ENCODE measurements at places on chromosomes 12 and 14. TPM values are rescaled to one million over a fixed set of nuclear protein-coding genes. Genes with fewer than 3 reads are reported as not detected.

The CIROP gene
- polyA plus RNA-seq: not detected

The SPIC gene
- not detected for polyA plus RNA-seq

The TROAP gene
- polyA plus RNA-seq: 10.0 TPM

The SMIM41 gene
- polyA plus RNA-seq: not detected

The TAS2R8 gene
- not detected for polyA plus RNA-seq

- peak; percentile 89 for DNase-seq
Observed at GRCh38 chr14:68952531-68953195, 26.4 kb downstream of the ACTN1 start.

- no peak for DNase-seq
Observed at GRCh38 chr14:103456167-103456835, 66.3 kb downstream of the CKB start.

DNA sequence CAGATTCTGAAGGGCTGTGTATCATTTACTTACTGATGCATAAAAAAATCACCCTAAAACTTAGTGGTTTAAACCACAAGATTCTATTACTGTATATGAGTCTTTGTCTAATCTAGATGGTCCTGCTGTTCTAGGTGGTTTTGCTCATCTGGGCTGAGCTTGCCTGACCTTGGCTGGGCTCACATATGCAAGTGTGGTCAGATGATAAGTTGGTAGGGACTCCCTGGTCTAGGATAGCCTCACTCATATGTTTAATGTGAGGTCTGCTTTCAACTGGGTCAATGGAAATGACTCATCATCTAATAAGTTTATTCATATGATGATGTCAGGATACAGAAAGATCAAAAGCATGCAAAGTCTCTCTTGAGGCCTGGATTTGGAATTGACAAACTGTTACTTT, 887.8 kb downstream of the TRHDE start:
- no peak for DNase-seq

DNA sequence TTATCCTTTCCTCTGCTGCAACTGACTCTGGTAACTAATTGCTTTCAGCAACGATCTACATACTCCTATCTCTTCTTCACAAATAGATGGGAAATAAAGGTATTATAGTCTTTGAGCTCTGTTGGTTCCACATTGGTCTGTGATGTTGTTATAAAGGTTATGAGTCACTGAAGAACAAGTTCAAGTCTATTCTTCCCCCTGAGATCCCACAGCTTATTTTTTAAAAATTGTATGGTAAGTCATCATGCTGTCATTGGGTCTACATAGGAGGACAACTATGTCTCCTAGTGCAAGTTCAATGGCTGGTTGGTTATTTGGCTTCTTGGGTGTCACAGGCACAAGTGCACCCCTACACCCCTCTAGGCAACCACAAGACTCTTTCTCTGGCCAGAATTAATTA, 49.6 kb upstream of the PTCSC3 start:
- DNase-seq: no peak

GRCh38 chr12:6230321-6231110, 30.3 kb downstream of the CD9 start:
- no peak for DNase-seq

- no peak for DNase-seq
Observed at GRCh38 chr12:131795064-131795463, 33.1 kb upstream of the MMP17 start.

- DNase-seq: no peak
Observed at GRCh38 chr12:28171356-28172060, 18.7 kb upstream of the CCDC91 start.

GRCh38 chr12:114687802-114688201, 3.8 kb upstream of the TBX3 start:
- DNase-seq: no peak

GRCh38 chr14:84042992-84043391, 1487.0 kb upstream of the FLRT2 start:
- no peak for DNase-seq

Data from hindlimb muscle (tissue), 1 donor.